ENCODE measurements at places on chromosomes 6 and 20.

GRCh38 chr6:147936703-147937470, 405.8 kb upstream of the SASH1 start:
- DNase-seq: no peak

GRCh38 chr20:21509079-21509596, 4.7 kb downstream of the NKX2-2 start:
- no peak for DNase-seq

DNA sequence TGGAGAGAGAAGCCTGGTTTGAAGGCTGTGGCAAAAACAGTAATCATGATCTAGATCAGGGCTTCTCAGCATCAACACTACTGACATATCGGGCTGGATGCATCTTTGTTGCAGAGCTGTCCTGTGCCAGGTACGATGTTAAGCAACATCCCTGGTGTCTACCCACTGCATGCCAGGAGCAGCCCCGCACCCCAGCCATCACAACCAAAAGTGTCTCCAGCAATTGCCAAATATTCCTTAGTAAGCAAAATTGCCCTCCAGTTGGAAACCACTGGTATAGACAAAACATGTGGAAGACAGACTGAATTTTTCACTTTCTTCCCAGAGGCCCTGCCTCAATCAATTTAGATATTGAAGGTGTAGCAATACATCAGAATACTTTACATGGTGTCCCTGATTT, 147.6 kb upstream of the NRN1 start:
- no peak for DNase-seq

- no peak for DNase-seq
Observed at GRCh38 chr6:17389274-17389847, 4.0 kb upstream of the CAP2 start.

GRCh38 chr6:36479256-36479655, 36.5 kb downstream of the KCTD20 start:
- DNase-seq: no peak

DNA sequence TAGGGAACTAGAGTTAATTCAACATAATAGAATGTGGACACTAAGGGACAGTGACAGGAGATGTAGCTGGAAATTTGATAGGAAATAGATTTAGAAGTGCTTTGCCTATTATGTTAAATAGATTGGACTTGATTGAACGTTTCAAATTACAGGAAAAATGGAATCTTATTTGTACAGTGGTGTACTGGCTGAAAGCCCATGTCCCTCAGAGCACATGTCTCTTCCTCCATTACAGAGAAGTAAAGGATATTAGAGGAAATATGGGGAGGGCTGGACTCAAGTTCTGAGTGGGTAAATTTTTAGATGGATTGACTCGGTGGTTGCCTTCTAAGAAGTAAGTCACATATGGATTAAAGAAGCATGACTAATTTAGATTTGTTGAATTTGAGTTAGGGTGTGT, 11.4 kb downstream of the PKIB start:
- no peak for DNase-seq

- DNase-seq: no peak
Observed at GRCh38 chr6:112116221-112116620, 28.8 kb downstream of the FAM229B start.

- no peak for DNase-seq
Observed at GRCh38 chr6:158411998-158412397, 99.7 kb downstream of the TULP4 start.

DNA sequence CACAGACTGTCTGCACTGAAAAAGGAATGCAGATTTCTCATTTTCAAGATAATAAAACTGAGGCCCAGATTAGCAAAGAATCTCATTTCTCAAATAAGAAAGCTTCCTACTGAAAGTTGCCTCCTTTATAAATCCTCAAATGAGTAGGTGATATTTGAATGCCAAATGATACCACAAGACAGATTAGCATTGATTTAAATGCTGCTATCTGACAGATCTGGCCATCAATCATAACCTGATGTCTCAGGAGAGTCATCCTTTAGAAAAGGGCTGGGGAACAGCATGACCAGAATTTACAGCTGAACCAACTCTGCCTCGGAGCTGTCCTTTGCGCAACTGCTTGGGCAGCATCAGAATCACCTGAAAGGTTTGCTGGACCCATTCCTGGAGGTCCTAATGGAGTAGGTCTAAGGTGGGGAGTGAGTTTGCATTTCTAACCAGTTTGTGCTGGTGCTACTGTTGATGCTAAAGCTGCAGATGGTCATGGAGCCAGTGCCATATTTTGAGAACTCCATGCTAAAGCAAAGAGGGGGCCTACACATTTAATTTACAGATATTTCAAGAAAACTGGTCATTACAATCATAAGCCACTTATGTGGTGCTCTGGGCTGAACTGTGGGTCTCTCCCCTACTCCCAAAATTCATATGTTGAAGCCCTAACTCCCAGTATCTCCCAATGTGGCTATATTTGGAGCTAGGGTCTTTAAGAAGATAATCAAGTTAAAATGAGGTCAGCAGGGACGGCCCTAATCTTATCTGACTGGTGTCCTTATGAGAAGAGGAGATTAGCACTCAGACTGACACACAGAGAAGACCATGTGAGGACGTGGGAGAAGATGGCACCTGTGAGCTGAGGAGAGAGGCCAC, 295.5 kb upstream of the JARID2 start:
- peak; percentile 48 for DNase-seq

DNA sequence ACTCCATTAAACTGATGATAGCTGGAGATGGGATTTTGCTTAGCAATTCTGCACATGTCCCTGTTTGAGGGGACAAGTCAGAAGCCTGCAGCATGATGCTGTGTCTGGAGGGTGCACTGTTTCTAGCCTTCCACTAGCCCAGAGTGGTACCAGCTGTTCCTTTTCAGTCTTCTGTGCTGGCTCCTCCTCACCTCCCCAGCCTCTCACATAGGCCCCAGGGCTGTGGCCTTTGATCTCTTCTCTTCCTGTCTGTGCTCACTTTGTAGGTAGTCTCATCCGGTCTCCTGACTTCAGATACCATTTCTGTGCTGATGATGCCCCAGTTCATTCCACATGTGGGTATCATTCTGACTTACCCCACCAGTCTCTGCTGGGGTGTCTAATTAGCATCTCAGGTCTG, 126.3 kb downstream of the HIVEP1 start:
- no peak for DNase-seq

DNA sequence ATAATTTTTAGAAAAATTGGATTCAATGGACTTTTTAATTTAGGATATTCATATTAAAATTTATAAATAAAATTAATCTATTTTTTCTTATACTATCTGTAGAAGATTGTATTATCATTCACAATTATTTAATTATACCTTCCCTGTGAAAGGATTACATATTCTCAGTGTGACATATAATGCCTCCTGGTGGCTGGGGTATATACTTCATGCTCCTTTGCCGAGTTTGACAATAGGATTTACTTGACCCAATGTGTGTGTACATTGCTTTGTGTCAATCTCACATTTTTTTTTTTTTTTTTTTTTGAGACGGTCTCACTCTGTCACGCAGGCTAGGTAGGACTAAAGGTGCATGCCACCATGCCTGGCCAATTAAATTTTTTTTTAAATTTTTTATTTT, 230.0 kb upstream of the CHD6 start:
- peak; percentile 50 for DNase-seq

DNA sequence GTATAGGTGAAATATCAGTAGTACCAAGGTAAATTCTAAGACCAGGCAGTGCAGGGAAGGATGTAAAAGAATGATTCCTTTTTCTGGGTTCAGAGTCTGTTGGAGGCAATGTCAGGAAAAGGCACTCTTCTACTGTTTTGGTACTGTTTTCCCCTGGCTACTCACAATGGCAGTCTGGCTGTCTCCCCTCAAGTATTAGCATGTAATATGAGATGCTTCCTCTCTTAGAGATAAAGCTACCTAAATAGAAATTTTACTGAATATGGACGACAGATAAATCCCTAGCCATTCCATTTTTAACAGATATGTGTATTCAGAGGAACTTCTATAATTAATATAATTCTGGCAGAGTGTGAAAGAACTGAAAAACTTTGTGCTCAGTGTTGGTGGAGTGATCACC, 3.5 kb downstream of the RNF8 start:
- no peak for DNase-seq

DNA sequence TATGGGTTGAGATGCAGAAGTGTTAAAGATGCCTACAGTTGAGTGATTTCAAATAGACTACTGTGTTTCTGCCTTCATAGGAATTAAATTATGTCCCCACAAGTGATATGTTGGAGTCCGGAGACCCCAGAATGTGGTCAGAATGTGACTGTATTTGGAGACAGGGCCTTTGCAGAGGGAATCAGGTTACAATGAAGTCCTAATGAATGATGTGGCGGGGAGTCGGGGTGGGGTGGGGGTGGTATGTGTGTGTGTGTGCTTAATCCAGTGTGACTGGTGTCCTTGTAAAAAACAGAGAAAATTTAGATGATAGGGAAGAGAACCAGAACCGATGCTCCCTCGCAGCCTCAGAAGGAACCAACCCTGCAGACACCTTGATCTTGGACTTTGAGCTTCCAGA, 448.2 kb downstream of the QKI start:
- no peak for DNase-seq

All from hematopoietic multipotent progenitor cell treated with erythropoietin and hydrocortisone succinate and interleukin-3 and kit ligand, for 4 days (in vitro differentiated cells).